Mesothelial cell of epicardium (in vitro differentiated cells): ENCODE measurements at places on chromosomes 4 and X. TPM values are rescaled to one million over a fixed set of nuclear protein-coding genes. Genes with fewer than 3 reads are reported as not detected.

DNA sequence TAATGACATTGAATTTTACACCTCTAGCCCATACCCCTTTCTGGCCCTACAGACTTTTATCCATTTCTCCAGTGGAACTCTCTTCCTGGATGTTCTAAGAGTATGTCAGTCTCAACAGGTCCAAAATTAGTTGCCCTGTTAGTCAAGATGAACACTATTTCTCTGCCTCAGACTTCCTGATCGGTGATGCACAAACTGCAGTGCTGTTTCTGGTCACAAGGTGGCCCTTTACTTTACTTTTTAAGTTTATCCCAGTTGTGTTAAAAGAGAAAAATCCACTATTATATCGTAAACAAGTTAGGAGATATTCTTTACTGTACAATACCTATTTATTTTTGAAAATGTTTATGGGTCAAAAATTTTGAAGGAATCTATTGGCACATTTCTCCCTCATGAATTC lies 13.1 kb downstream of the TCEAL7 start:
- H3K27ac ChIP-seq: no peak overlapping the region
- no peaks in the 10 kb centered on the region for H3K4me1 ChIP-seq
- no peaks in the 10 kb centered on the region for H3K36me3 ChIP-seq
- no peak overlapping the region for H3K4me3 ChIP-seq
- no peak for DNase-seq

DNA sequence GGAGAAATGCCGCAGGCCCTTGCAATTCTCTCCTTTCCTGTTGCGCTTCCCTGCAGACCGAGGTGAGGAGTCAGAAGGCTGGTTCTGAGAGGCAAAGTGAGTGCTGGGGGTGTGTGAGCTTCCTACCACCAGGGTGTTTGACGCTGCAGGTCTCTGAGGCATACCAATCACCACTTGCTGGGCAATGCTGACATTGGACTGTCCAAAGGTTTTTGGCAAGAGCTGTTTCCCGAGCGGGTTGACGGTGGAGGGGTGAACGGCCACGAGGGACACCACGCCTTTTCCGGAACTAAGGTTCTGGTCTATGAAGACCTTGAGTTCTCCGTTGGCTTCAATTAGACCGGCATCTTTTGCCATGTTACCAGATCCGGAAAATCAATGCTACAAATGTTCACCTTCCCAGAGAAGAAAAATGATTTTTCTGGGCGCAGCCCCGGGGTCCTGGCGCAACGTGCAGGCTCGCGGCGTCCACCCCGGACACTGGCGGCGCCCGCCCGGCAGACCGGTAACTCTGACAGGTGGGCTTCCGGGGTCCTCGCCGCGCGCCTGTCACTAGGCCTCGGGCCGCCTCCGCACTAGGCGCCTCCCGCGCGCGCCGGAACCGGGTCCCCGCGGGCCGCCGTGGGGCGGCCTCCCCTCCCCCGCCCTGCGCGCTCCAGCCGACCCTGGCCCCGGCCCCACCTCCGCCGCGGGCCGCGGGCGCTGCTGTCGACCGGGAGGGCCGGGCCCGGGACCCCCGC lies 44.9 kb upstream of the FAM47C start:
- peaks cover 2% of the 10 kb centered on the region for H3K36me3 ChIP-seq
- peak overlapping the region; percentile 66 for H3K4me3 ChIP-seq
- no peak overlapping the region for H3K27ac ChIP-seq
- H3K27me3 ChIP-seq: peaks cover 22% of the 10 kb centered on the region
- no peaks in the 10 kb centered on the region for H3K4me1 ChIP-seq

DNA sequence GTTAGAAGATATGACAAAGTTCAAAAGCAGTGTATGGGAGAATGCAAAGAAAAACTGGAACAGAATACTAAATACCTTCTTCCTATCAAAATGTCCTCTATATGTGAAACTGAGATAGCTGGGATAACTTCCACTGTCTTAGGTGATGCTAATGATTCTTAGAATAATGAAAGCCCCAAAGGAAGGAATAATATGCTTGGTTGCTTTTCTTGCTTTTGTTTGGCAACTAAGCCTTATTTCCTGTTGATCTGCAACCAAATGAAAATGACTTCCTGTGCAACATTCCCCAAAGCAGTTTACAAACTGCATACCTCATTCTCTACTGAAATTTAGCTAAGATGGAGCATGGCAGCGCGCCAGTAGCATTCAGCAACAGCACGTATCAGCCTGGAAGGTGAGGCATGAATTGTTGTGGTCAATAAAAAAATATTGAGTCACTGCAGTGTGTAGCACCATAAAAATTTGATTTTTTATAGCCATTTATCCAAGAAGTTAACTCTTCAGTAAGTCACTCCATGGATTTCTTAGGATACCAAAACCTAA lies 18.7 kb downstream of the NDNF start:
- H3K27me3 ChIP-seq: no peaks in the 10 kb centered on the region
- H3K4me3 ChIP-seq: no peak overlapping the region
- no peaks in the 10 kb centered on the region for H3K36me3 ChIP-seq
- peaks cover 6% of the 10 kb centered on the region for H3K4me1 ChIP-seq

GRCh38 chrX:131068945-131069719 lies 11.0 kb downstream of the ARHGAP36 start:
- peak; percentile 61 for DNase-seq
- no peak overlapping the region for H3K4me3 ChIP-seq
- no peak overlapping the region for H3K27ac ChIP-seq
- no peaks in the 10 kb centered on the region for H3K4me1 ChIP-seq
- no peaks in the 10 kb centered on the region for H3K36me3 ChIP-seq

DNA sequence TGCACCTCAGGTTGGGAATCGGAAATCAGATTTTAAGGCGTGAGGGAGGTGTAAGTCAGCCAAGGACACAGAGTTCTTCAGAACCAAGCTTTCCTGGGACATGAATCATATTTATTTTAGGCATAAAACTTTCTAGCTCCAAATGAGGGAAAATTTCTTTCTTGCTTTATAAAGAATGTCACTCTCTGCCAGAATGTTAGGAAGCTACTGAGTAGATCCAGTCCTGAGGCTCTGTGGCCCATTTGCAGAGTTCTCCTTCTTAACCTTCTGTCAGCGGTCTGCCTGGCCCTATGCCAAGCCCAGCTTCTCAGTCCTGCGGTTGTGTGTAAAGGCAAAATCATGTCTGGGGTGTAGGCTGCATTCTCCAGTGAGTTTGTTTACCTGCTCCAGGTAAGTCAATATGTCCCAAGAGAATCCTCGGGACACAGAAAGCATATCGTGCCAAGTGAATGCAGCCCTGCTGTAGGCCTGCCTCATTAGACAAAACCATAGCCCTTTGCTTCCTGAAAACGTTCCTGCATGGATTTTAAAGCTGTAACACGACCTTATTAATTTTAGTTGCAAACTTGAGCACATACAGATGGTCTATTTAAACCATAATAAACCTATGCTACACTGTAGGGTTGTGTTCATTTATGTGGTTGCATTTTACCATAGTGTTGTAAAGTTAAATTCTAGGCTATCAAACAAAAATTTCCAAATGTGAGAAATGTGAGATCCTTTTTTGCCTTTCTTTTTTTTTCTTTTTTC lies 29.2 kb upstream of the CCNI start:
- H3K4me1 ChIP-seq: peaks cover 23% of the 10 kb centered on the region
- H3K27me3 ChIP-seq: no peaks in the 10 kb centered on the region
- peak; percentile 31 for DNase-seq

- H3K27me3 ChIP-seq: no peaks in the 10 kb centered on the region
- no peak for DNase-seq
- H3K27ac ChIP-seq: no peak overlapping the region
- no peaks in the 10 kb centered on the region for H3K4me1 ChIP-seq
These were observed 55.6 kb downstream of the HAUS3 start for GRCh38 chr4:2186133-2186864.

DNA sequence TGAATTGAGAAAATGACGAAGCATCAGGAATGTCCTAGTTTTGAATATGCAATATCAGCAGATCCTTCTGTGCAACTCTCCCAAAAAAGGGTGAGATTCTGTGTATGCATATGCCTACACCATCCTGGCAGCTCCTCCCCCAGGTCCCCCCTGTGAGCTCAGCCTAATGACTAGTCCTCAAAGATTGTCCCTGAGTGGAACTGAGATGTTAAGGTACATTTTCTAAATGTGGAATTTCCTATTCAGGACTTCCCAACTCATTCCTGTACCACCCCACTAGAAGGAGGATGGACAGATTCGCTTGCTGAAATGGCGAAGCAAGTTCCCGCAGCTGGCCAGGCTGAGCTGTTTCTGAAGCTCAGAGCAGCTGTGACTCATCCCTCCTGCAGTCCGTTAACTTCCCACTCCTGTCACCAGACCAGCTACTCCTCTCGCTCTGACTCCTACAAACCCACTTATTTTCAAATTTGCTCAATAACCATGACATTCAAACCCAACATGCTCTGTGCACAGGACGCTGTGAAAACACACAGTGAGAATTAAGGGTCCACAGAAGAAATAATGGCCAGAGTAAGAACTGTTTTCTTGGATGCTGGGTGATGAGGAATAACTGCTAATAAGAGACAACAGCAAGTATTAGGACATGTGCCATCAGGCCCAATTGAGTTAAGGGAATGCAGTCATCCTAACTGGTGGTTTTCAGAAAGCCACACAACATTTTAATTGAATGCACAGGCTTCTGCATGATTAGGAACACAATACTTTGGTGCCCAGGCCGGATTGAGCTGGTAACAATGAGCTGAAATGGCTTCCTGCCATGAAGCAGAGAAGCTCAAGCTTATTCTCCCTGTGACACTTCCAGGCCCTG lies 40.0 kb upstream of the IRF2 start:
- no peak overlapping the region for H3K4me3 ChIP-seq
- no peak overlapping the region for H3K27ac ChIP-seq
- H3K27me3 ChIP-seq: peaks cover 12% of the 10 kb centered on the region
- no peak for DNase-seq
- no peaks in the 10 kb centered on the region for H3K36me3 ChIP-seq

DNA sequence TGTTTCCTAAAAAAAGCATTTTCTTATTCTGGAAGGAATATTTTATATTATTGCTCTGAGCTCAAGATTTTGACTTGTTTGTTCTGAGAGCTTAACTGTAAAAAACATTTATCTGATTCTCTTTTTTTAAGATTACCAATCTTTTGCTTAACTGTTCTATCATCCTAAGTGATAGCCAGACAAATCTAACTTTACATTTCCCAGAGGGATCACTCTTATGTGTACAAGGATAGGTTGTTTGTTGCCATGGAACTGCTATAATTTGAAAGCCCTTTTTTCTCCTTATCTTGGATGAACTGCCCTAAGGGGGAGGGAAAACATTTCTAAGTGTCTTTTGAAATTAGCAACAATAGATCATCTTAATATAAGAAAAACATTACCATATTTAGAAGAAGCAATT lies 494.7 kb downstream of the TRAM1L1 start:
- DNase-seq: no peak
- H3K4me3 ChIP-seq: no peak overlapping the region
- H3K27ac ChIP-seq: peak overlapping the region; percentile 66
- no peaks in the 10 kb centered on the region for H3K36me3 ChIP-seq
- H3K4me1 ChIP-seq: peaks cover 39% of the 10 kb centered on the region

DNA sequence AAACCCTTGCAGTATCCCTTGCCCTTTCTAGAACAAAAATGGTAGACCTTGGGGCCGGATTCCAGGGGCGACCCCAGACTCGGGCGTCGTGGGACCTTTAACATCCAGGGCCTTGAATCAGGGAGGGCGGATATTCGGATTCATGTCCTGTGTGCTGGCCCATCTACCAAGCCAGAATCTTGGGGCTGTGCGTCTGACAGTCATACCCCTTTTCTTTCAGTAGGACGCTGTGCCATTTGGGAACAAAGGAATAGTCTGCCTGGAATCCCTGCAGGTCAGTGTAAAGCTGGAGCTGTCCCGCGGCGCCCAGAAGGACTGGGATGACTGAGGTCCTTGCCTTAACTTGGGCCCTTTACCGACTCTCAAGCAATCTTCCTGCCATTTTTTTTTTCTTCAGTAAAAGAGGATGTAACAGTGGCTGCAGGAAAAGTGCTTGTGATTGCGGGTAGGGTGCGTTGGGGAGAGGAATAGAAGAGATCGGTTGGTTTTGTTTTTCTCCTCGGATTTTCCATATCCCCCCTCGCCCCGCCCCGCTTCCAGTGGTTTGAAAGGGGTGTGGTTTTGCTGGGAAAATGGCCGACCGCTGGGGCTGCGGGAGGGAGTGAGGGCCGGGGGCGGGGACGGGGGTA lies 518 bp downstream of the ARMCX1 start:
- H3K4me3 ChIP-seq: peak overlapping the region; percentile 76
- H3K27me3 ChIP-seq: no peaks in the 10 kb centered on the region
- no peak for DNase-seq
- H3K4me1 ChIP-seq: peaks cover 8% of the 10 kb centered on the region

ZNF330 gene
- 35.5 to 43.8 TPM (median 39.1 TPM) in 3 replicates for total RNA-seq

RAB41 gene
- total RNA-seq: not detected in 3 replicates

PNMA6F gene
- not detected in 3 replicates for total RNA-seq

GAGE12J gene
- total RNA-seq: not detected in 3 replicates
